ENCODE measurements at places on chromosomes 2 and 18. TPM values are rescaled to one million over a fixed set of nuclear protein-coding genes. Genes with fewer than 3 reads are reported as not detected.

- H3K4me3 ChIP-seq, result no peak overlapping the region
- H3K4me1 ChIP-seq, result no peaks in the 10 kb centered on the region
- DNase-seq, result no peak
- peaks cover 3% of the 10 kb centered on the region for H3K27me3 ChIP-seq
- H3K27ac ChIP-seq, result no peak overlapping the region
- H3K36me3 ChIP-seq, result no peaks in the 10 kb centered on the region
Observed at GRCh38 chr2:100250645-100251044, 71.7 kb downstream of the LONRF2 start.

DNA sequence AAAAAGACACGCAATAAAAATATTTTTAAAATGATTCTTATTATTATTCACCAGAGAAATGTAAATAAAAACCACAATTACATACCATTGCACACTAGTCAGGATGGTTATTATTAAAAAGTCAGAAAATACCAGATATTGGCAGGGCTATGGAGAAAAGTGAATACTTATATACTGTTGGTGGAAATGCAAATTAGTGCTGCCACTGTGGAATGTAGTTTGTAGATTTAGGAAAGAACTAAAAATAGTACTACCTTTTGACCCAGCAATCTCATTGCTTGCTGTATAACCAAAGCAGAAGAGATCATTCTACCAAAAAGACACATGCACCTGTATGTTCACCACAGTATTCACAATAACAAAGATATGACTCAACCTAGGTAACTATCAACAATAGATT lies 1237.3 kb upstream of the FAM98A start:
- H3K4me3 ChIP-seq, result no peak overlapping the region
- DNase-seq, result no peak
- no peak overlapping the region for H3K27ac ChIP-seq
- H3K36me3 ChIP-seq, result no peaks in the 10 kb centered on the region
- H3K4me1 ChIP-seq, result no peaks in the 10 kb centered on the region

- H3K36me3 ChIP-seq, result no peaks in the 10 kb centered on the region
- peaks cover 31% of the 10 kb centered on the region for H3K27me3 ChIP-seq
- peaks cover 11% of the 10 kb centered on the region for H3K4me1 ChIP-seq
- DNase-seq, result no peak
Observed at GRCh38 chr2:231396058-231396821, 730 bp downstream of the B3GNT7 start.

- peaks cover 46% of the 10 kb centered on the region for H3K4me1 ChIP-seq
- H3K36me3 ChIP-seq, result peaks cover 34% of the 10 kb centered on the region
- no peaks in the 10 kb centered on the region for H3K27me3 ChIP-seq
- H3K4me3 ChIP-seq, result no peak overlapping the region
- DNase-seq, result no peak
- no peak overlapping the region for H3K27ac ChIP-seq
Observed at GRCh38 chr2:237972936-237973335, 6.1 kb downstream of the UBE2F start.

- no peaks in the 10 kb centered on the region for H3K36me3 ChIP-seq
- DNase-seq, result no peak
- H3K27ac ChIP-seq, result no peak overlapping the region
- peaks cover 31% of the 10 kb centered on the region for H3K4me1 ChIP-seq
- no peak overlapping the region for H3K4me3 ChIP-seq
Observed at GRCh38 chr2:95063086-95063958, 37.8 kb downstream of the MAL start.

The GALR1 gene
- not detected for total RNA-seq

DNA sequence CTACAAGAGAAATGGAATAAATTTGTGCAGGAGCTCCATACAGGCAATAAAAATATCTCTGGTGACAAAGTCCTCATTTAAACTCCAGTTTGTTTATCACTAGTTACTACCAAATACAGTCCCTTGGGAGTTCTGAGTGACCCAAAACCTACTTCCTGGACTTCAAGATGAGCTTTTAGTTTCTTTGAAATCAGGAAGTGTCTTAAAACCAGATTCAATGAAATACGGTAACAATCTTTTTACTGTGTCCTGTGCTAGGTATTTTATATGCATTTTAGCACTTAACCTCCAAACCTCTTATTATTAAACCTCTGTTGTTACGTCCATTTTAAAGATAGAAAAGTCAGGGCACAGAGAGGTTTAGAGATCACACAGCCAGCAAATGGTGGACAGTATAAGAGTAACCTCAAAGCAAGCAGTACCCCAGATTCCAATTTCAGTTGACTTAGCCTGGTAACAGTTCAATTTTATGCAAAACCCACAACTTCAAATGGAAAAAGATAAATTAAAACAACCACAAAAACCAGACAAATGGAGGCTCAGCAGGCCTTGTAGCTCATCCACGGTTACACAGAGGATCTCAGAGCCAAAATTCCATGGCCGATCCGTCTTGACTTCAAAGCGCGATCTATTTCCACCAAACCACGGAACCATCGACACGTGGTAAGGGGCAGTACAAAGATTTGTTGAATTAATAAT lies 1.3 kb upstream of the KCMF1 start:
- no peak for DNase-seq
- H3K4me3 ChIP-seq, result peak overlapping the region; percentile 99
- peaks cover 13% of the 10 kb centered on the region for H3K36me3 ChIP-seq
- peak overlapping the region; percentile 84 for H3K27ac ChIP-seq
- H3K4me1 ChIP-seq, result peaks cover 22% of the 10 kb centered on the region

GRCh38 chr18:59340817-59341216 lies 18.2 kb downstream of the LMAN1 start:
- DNase-seq, result no peak
- H3K27me3 ChIP-seq, result no peaks in the 10 kb centered on the region

DNA sequence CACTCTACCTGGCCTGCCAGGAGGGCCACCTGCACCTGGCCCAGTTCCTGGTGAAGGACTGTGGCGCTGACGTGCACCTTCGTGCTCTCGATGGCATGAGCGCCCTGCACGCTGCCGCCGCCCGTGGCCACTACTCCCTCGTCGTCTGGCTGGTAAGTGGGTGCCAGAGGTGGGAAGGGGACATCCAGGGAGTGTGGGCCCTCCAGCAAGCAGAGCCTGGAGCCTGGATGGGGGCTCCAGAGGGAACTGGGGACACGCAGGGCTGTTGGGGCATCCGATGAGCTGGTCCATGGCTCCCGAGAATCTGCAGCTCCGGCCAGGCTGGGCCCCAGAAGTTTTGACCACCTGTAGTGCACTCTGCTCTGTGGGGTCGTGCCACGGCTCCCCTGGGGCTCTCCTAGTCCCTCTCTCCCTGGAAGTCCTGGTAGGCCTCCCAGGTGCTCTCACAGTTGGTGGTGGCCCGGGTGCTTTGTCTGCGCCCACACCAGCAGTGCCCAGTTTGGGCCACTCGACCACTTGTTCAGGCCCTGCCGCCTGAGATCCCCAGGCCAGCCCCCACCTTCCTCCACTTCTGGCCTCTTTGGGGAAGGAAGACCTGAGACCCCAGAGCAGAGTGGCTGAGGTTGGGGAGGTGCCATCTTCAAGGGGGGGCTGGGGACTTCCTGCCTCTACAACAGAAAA lies 4.7 kb downstream of the ESPNL start:
- H3K36me3 ChIP-seq, result no peaks in the 10 kb centered on the region
- no peak overlapping the region for H3K4me3 ChIP-seq
- H3K27ac ChIP-seq, result no peak overlapping the region
- H3K4me1 ChIP-seq, result peaks cover 5% of the 10 kb centered on the region

DNA sequence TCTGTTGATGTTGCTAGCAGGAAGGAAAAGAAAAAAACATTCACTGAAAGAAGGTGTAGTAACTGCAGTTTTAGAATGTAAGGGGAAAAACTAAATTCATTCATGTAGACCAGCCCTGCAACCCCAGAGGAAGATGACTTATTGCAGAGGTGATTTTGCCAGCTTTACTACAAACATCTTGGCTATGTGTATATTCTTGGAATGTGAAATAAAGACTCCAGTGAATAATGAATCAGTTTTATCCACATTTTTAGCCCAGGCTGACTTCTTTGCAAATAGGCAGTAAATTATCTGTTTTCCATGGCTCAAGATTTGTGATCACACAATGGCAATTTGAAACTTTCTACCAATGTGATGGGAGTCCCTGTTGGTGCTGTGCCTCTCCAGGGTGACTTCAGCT lies 206.1 kb upstream of the SETBP1 start:
- no peaks in the 10 kb centered on the region for H3K27me3 ChIP-seq
- H3K27ac ChIP-seq, result no peak overlapping the region
- no peak for DNase-seq
- no peaks in the 10 kb centered on the region for H3K36me3 ChIP-seq
- H3K4me1 ChIP-seq, result no peaks in the 10 kb centered on the region
- no peak overlapping the region for H3K4me3 ChIP-seq

The MC4R gene
- total RNA-seq, result not detected

The SLC25A12 gene
- total RNA-seq, result 9.5 TPM

The ESPNL gene
- total RNA-seq, result not detected

The SLC38A11 gene
- not detected for total RNA-seq

The MARCHF4 gene
- not detected for total RNA-seq

DNA sequence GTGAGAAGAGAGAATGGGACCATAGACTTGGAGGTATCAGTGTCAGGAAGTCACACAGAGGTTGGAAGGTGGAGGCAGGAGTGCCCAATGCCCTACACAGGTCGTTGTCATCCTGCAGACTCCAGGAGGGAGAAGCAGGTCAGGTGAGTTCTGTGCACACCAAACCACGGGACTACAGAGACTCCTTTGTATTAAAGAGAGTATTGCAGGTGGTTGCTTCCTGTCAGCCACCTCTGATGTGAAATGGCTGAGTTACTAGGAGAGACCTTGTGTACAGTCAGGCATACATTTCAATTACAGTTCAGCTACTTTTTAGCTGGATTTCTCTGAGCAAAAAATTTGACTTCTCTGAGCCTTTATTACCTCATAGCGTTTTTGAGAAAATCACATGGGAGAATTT lies 51.6 kb downstream of the SPP2 start:
- DNase-seq, result peak; percentile 72
- no peaks in the 10 kb centered on the region for H3K27me3 ChIP-seq
- H3K27ac ChIP-seq, result no peak overlapping the region
- H3K4me1 ChIP-seq, result peaks cover 32% of the 10 kb centered on the region

DNA sequence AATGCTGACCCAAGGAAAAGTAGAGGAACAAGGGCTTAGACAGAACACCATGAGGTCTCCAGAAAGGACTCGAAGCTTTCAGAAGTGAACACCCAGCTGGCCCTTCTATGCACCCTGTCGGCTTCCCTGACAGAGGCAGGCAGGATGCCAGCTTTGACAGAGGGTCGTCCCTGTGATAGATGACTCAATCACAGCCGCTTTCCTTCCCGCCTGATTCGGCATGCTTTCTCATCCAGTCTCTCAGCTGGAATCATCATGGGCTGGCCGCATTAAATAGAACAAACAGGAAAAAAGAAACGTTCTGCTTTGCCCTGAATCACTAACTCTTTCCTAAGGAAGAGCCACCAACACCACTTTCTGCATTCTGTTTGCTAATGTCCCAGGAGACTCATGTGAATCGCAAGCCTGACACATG lies 140.3 kb upstream of the RAB12 start:
- DNase-seq, result no peak
- no peaks in the 10 kb centered on the region for H3K4me1 ChIP-seq
- no peaks in the 10 kb centered on the region for H3K27me3 ChIP-seq
- no peak overlapping the region for H3K27ac ChIP-seq
- H3K4me3 ChIP-seq, result no peak overlapping the region

DNA sequence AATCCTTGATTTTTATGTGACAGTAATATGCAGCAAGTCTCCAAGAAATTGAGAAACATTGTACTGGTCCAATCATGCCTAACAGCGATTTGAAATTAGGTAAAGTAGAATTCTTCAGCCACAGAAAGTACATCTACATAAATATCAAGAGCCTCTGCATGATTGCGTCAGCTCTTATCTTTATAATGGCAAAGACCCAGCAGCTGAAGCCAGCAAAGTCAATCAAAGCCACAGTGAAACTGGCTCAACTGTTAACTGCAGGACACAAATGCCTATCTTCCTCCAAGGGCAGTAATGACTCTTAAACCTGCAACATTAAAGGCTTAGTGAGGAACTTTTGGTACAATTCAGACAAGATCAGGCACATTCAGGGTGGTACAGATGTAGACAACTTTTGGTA lies 102.5 kb downstream of the BARD1 start:
- DNase-seq, result no peak
- H3K27me3 ChIP-seq, result no peaks in the 10 kb centered on the region
- H3K27ac ChIP-seq, result no peak overlapping the region
- H3K4me3 ChIP-seq, result no peak overlapping the region
- H3K36me3 ChIP-seq, result no peaks in the 10 kb centered on the region

GRCh38 chr18:11521853-11522252 lies 87.5 kb upstream of the SLC35G4 start:
- no peak overlapping the region for H3K4me3 ChIP-seq
- no peak for DNase-seq
- peaks cover 3% of the 10 kb centered on the region for H3K27me3 ChIP-seq
- H3K27ac ChIP-seq, result no peak overlapping the region

DNA sequence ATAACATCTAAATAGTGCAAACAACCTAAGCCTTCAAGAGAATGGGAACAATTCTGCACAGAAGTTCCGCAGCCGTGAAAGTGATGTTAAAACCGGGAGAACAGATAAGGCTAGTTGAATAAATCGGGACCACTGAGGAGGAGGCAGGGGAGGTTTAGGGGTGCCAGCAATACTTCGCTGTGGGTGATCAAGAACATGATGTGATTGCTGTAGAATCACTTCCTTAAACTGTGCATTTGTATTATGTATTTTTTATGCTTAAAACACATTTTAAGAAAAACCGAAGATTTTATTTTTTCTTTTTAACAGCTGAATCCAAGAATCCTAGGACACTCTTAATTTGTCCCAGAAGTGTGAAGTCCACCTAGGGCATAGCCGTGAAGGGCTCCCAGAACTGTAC lies 33.6 kb downstream of the TTC32 start:
- H3K4me1 ChIP-seq, result peaks cover 31% of the 10 kb centered on the region
- no peak for DNase-seq
- no peaks in the 10 kb centered on the region for H3K27me3 ChIP-seq
- peaks cover 2% of the 10 kb centered on the region for H3K36me3 ChIP-seq
- peak overlapping the region; percentile 84 for H3K4me3 ChIP-seq
- no peak overlapping the region for H3K27ac ChIP-seq

The FOXD4L1 gene
- not detected for total RNA-seq

The CCBE1 gene
- not detected for total RNA-seq

DNA sequence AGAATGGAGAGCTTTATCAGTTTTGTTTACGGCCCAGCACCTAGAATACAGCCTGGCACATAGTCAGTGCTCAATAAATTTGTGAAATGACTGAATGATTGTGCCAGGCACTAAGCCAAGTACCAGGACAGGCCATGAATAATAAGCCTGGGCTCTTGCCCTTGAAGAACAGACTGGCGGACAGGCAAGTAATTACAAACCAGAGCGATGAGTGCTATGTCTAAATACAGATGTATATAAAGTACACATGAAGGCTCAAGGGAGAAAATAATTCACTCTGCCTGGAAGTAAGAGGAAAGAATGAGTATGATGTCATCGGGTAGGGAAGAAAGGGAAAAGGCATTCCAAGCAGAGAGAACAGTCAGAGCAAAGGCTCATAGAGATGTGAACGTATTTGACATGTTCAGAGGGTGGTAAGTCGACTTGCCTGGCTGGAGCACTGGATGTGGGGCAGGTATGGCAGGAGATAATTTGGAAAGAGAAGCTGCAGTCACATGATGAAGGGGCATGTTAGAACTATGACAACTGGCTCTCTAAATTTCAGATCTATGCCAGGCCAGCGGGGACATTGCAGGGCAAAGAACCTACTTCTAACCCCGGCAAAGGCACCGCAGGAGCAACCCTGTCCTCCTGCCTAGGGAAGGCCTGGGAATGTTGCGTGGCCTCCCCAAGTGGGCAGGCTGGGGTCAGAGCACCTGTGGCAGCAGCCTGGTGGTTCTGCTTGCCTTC lies 119.1 kb upstream of the STPG4 start:
- peaks cover 13% of the 10 kb centered on the region for H3K4me1 ChIP-seq
- DNase-seq, result no peak
- no peaks in the 10 kb centered on the region for H3K36me3 ChIP-seq
- H3K27me3 ChIP-seq, result no peaks in the 10 kb centered on the region
- H3K27ac ChIP-seq, result no peak overlapping the region
